ACHN (cell line): ENCODE measurements at places on chromosomes 2 and 18.

DNA sequence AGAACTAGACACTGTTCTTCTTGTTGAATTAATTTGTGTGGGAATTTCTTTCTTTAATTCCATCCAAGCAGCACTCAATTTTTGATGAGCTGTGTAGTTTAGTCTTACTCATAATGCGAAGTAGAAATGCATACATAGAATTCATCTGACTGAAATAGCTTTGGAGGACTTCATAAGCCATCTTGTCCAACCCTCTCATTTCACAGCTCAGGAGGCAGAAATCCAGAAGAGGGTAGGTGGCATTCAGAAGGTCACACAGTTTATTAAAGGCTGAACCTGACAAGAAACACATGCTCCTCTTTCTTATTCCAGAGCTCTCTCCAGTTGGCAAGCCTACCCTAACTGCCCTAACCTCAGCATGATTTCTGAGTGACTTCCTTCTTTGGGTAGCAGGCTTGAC is 169.2 kb upstream of the NOSTRIN start:
- no peak for DNase-seq

DNA sequence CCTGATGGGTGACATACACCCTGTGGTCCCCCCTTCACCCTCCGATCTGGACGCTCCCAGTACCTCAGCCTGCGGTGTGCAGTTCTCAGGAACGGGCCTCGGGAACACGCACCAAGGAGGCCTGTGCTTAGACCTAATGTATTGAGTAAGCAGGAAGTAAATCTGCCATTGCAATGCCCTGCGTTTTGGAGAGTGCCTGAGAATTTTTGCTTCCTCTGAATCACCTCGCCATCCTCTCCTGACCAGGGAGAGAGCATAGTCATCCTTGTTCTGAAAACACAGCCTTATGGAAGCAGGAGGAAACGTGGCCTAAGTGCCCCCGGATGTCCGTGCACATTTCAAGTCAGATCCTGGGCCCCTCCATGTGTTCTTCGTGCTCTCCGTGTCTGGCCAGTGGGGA is 272.2 kb downstream of the NDUFA10 start:
- no peak for DNase-seq

GRCh38 chr18:64245126-64245861 is 96.4 kb upstream of the LINC00305 start:
- DNase-seq = no peak

DNA sequence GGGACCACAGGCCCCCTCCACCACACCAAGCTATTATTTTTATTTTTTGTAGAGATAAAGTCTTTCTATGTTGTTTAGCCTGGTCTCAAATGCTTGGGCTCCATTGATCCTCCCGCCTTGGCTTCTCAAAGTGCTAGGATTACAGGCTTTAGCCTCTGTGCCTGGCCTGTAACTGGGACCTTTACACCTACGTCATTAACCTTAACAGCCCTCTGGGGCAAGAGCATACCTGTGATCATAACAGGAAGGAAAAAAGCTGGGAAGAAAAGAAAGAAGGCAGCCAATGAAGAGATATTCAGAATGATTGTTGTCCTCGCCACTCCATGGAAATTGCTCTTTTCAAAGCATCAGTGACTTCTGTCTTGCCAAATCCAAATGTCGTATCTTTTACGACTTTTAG is 338.2 kb downstream of the LRRTM1 start:
- no peak for DNase-seq

- peak; percentile 23 for DNase-seq
Observed at GRCh38 chr2:120228503-120228902, 5.3 kb upstream of the TMEM185B start.

- DNase-seq = peak; percentile 28
Observed at GRCh38 chr18:43620936-43621335, 343.6 kb upstream of the SYT4 start.

GRCh38 chr2:128450211-128451024 is 131.8 kb upstream of the HS6ST1 start:
- DNase-seq = no peak

DNA sequence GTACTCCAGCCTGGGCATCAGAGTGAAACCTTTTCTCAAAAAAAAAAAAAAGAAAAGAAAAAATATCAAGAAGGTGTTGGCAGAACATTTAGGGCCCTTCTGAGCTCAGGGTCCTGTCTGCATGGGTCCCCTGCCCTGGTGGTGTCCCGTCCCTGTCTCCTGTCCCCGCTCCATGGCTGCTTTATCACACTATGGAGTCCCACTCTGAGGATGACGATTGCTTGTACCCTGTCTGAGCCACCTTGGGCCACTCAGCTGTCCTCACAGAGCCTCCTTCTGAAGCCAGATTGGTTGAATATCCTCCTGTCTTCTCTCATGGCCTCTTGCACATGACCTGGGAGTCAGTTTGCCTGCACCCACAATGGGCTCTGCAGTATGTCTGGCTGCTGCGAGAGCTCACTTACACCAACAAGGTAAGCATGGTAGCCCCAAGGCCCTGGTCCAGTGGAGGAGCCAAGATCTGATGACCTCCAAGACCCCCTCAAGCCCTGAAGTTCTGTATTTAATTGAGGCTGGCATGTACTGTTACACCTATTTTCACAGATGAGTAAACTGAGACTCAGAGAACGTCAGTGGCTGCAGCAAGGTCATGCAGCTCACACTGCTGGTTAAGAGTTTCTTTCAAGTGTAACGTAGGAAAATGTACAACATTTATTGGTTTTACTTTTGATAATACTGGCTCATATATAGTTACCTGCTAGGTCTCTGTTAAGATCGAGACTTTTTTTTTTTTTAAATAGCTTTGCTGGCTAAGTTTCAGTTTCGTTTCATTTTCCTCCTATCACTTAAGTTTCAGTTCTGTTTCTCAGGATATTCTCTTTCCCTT is 16.9 kb upstream of the ZCCHC2 start:
- peak; percentile 54 for DNase-seq

DNA sequence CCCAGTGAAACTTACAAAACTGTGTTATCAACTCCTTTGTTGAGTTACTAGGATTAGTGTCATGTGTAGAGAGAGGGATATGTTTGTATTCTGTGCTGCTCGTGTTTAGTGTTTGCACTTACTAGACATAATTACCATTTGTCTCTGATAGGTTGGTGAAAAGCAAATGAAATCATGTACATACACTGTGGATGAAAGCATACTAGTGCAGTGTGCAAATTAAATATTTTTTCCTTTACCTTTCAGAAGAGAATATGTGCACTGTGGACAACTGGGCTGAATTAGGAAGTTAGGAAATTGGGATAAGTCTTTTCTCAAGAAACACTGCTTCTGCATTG is 1.2 kb downstream of the KIAA1328 start:
- DNase-seq = no peak

GRCh38 chr2:45796500-45796899 is 145.0 kb downstream of the PRKCE start:
- DNase-seq = no peak

- no peak for DNase-seq
Observed at GRCh38 chr2:127743477-127744026, 42.3 kb downstream of the SFT2D3 start.

DNA sequence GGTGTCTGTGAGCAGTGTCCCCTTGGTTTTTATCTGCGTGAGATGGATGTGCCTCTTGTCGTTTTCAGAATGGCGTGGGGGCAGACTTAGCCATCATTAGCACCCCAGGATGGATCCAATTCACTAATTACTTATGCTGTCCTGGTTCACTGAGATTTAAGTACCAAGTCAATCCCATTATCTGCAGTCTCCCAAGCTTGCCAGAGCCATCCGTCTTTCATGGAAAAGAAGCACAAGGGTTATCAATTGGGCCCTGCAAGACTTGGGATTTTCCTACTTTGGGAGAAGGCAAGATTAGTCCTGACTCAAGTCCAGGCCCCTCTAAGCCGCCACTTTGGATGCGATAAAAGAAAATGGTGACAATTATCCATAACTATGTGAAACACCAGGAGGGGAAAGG is 404.0 kb downstream of the TMEM182 start:
- DNase-seq = no peak

GRCh38 chr18:32019251-32019948 is 775 bp downstream of the RNF125 start:
- DNase-seq = no peak

DNA sequence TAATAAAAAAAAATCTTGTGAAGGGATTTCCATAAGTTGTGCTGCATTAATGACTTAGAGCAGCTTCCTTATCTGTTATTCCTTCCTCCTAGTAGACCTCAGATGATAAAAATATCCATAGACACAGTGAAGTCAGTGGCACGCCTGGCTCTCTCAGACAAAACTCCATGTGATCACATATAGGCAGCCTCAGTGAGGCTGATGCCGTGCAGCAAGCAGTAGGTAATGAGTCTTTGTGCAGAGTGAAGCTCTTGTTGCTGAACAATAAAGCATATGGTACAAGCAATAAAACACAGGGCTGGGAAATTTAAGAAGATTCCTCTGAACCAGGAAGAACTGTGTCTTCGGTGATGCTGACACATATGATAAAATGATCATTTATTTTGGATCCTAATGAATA is 102.7 kb downstream of the CSRNP3 start:
- DNase-seq = no peak

DNA sequence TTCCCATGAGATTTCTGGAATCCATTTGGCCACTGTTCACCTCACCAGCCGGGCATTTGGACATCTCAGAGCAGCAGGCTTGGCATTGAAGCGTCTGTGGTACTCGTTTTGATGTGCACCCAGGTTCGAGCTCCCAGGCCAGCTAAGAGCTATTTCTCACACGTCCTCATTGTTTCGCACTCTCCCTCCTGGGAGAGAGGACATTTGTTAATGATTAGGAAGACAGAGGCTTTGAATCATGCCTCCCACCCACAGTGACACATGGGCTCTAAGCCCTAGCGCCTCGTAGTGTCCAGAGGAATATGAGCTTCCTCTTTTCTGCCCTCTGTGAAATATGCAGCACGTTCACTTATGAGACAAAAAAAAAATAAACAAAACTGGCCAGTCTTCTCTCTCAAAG is 361.8 kb downstream of the RND3 start:
- peak; percentile 93 for DNase-seq

DNA sequence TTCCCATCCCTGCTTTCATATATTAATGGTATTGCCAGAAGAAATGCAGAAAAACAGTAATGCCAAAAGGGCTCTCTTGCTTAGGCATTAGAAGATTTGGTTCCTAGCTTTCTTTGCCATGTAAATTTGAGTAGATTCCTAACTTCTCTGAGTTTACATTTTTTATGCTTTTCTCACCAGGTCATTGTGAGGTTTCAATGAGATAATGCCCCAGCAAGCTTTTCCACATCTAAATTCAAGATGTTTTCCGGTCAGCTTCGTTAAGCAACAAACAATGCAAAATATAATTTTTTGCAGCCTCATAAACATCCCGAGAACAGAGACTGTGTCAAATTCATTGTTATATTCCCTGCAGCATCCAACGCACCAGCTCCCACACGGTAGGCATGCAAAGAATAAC is 44.9 kb downstream of the NCKAP5 start:
- DNase-seq = no peak

DNA sequence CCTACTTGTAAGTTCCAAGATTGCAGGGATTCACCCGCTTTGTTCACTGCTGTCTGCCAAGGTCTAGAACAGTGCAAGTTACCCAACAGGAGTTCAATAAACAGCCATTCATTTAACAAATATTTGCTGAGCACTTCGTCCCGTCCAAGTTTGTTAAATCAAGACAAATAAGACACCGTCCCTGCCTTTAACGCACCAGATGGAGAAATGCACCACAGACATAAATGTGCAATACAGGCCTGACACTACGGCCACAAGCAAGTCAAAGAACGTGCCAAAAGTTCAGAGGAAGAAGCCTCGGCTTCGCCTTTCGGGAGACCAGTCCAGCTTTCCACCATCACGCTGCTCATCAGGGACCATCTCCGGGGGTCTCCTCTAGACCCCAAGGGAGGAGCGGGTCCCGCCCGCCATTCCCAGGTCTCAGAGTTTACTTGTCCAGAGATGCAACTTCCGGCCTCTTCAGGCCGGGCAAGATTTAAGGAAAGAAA is 429 bp downstream of the C2orf76 start:
- peak; percentile 31 for DNase-seq

DNA sequence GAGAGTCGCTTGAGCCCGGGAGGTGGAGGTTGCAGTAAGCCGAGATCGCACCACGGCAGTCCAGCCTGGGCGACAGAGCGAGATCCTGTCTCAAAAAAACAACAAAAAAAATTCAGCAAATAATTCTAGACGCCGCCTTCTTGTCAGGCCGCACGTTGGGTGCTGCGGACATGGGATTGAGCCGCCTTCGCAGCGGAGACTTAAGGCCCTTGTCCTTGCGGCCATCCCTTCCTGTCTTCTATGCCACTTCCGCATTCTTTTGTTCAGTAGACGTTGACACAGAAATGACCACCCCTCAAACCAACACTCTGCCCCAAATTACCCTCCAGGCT is 15.8 kb downstream of the PTPN18 start:
- DNase-seq = peak; percentile 67

DNA sequence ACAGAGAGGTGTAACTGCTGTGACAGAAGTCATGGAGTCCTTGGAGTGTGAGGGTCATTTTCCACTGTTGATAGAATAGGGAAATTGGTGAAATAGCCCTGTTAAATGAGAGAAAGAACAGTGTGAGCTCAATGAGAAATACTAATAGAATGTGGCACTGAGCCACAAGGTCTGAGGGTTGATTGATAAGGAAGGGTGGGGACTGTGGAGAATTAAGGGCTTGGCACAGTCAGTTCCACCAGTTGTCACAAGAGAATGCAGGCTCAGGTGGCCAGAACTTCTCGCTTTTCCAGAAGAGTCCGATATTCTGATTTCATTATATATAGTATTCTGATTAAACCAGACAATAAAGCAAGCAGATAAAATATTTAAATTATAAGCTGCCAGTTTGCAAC is 9.1 kb upstream of the IL1RN start:
- no peak for DNase-seq

DNA sequence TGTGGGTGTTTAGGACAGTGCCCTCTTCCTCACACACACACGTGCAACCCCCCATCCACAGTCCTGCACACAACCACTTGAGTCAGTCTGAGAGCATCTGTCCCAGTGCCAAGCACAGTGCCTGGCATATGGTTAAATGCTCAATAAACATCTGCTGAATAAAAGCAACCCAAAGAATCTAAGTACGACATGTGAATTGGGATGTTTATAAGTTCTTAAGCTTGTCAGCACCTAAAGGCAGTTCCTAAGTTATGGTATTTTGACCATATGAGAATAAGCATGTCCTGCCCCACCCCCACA is 37.8 kb downstream of the CAPN13 start:
- no peak for DNase-seq

DNA sequence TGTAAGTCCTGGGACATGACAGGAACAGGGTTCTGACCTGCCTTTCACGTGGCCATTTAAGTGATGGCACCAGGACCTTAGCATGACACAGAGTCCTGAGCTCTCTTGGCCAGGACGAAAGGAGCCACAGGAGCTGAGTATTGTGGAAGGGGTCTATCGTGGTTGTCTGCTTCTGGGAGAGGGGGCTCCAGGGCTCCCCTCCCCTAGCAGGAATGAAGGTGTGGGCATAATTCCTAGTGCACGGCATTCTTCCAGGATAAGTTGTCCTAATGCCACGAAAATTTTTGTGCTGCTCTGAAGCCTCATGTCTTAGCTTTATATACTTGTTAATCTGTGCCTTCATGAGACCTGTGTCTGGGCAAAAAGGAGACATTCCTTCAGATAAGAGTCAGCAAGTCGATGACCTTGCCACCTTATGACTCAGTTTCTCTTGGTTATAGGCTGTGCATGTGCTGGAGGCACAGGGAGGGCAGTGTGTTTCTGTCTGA is 17.1 kb downstream of the GATA6 start:
- peak; percentile 45 for DNase-seq

- DNase-seq = no peak
Observed at GRCh38 chr18:12455496-12455895, 47.8 kb downstream of the PRELID3A start.
